NCI-H82 (cell line): ENCODE measurements at places on chromosomes 16 and 17.

GRCh38 chr16:72846594-72846993, 201.3 kb downstream of the ZFHX3 start:
- DNase-seq = no peak

- DNase-seq = peak; percentile 72
Measured at GRCh38 chr17:9729034-9729650, 62.2 kb downstream of the DHRS7C start.

- DNase-seq = peak; percentile 15
Measured at GRCh38 chr16:80938004-80938878, 68.4 kb downstream of the CMC2 start.

DNA sequence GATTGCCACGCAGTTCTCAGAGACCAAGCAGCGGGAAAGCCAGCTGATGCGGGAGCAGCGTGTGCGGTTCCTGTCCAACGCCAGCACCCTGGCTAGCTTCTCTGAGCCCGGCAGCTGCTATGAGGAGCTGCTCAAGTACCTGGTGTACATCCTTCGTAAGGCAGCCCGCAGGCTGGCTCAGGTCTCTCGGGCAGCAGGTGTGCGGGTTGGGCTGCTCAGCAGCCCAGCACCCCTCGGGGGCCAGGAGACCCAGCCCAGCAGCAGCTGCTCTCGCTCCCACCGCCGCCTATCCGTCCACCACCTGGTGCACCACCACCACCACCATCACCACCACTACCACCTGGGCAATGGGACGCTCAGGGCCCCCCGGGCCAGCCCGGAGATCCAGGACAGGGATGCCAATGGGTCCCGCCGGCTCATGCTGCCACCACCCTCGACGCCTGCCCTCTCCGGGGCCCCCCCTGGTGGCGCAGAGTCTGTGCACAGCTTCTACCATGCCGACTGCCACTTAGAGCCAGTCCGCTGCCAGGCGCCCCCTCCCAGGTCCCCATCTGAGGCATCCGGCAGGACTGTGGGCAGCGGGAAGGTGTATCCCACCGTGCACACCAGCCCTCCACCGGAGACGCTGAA, 15.2 kb downstream of the CACNA1G start:
- peak; percentile 33 for DNase-seq

DNA sequence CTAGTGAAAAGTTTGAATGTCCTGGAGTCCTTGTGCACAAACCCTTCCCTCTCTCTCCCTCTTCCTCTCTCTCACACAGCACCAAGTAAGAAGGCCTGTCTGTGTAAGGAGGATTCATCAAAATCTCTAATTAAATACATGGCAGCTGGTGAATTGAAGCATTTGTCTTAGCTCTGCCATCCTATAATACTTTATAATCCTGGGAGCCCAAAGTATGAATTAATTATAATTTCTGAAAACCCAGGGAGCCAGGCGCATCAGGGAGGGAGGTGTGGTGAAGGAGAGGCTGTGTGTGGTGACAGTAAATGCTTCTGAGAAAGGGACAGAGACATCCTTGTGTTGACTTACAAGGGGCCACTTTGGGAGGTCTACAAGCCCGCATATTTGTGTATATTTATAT, 691.4 kb upstream of the EEF2KMT start:
- peak; percentile 71 for DNase-seq

DNA sequence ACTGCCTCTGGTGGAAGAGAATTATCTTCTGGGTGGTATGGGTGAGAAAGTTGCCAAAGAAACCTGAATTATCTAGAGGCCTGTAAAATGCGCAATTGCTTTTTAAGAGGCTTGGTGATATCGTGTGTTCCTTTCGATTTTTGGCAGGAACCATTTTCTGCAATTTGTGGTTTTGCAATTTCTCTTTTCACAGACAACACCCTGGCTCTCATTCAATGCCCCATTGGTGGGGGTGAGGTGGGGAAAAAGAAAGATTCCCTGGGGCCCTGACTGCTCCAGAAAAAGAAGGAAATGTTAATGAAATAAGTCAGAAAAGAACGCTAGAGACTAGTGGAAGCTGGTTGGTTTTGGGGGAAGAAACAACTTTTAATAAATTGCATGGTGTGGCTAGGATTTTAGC, 77.4 kb downstream of the ANKFN1 start:
- DNase-seq = no peak

- no peak for DNase-seq
Measured at GRCh38 chr17:7382901-7383300, 2.0 kb downstream of the TNK1 start.

DNA sequence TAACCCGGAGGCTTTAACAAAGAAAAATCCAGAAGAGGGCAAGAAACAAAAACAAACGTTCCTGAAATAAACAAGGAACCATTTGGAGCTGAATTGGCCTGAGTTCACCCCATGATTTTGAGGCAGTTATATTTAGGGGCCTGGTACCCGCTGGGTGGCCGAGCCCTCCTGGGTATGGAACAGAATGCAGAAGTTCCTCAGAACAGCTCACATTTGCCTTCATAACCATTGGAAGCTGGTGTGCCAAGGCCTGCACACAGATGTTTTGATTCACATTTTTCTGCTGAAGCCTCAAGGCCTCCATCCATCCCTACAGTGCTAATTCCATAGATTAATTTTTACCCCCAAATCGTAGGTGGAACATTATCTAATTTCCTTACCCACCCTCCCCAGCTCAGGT, 3.3 kb upstream of the ZFHX3 start:
- DNase-seq = no peak

- DNase-seq = no peak
Measured at GRCh38 chr16:57537581-57538234, 1.3 kb upstream of the CCDC102A start.

DNA sequence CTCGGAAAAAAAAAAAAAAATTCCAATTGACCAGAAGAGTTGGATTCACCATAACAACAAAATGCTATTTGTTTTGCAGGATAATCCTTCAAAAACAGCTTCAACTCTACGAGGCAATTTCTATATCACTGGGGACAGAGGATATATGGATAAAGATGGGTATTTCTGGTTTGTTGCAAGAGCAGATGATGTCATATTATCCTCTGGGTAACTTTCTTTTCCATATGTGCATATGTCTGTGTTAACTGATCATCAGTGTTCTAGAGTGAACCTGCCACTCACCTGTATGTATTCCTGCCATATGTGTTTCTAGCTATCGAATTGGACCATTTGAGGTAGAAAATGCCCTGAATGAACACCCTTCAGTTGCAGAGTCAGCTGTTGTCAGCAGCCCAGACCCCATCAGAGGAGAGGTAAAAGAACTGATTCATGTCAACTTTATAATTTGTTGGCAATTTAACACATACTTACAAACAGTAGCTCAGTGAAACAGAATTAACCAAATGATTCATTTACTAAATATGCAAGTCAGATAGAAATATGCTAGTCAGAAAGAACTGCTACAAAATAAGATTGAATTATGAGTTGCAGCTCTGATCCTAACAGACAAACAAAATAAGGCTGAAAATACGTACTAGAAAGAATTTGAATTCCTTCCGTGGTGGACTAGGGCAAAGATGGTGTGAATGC, 14.2 kb downstream of the ERI2 start:
- DNase-seq = no peak

GRCh38 chr17:66341462-66341861, 39.0 kb downstream of the PRKCA start:
- DNase-seq = no peak

DNA sequence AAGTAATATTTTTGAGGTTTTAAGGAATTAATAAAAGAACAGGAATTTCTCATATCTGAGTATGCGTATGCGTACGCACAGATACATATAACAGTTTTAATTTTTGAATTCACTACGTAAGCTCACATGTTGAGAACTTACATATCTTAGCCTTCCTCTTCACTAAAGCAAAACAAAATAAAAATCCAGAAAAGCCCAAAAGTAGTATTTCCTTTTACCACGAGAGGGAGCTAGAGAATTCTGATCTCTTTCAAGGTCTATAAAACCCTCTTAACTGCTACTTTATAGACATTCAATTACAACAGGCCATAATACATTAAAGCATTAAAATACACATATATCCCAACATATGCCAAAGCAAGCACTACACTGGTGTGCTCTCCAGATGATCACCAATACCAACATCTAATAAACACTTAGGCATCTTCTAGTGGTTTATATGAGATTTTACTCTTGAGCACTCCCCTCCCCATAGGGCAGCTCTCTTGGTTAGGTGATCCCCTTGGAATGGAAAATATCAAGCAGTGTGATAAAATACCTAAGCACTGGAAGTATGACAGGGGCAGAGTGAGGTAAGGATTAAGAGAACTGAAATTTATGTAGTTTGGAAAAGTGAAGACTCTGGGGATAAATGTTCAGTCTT, 94.0 kb downstream of the SKAP1 start:
- DNase-seq = peak; percentile 58
